ENCODE measurements at places on chromosomes 5 and 9. TPM values are rescaled to one million over a fixed set of nuclear protein-coding genes. Genes with fewer than 3 reads are reported as not detected.

Gene GARIN3
- total RNA-seq = not detected

- H3K4me3 ChIP-seq = no peak overlapping the region
- peaks cover 18% of the 10 kb centered on the region for H3K36me3 ChIP-seq
- H3K27ac ChIP-seq = no peak overlapping the region
- no peaks in the 10 kb centered on the region for H3K27me3 ChIP-seq
- H3K4me1 ChIP-seq = peaks cover 5% of the 10 kb centered on the region
Observed at GRCh38 chr9:94757158-94757557, 30.7 kb downstream of the AOPEP start.

Gene TTC16
- total RNA-seq = 0.12 TPM

DNA sequence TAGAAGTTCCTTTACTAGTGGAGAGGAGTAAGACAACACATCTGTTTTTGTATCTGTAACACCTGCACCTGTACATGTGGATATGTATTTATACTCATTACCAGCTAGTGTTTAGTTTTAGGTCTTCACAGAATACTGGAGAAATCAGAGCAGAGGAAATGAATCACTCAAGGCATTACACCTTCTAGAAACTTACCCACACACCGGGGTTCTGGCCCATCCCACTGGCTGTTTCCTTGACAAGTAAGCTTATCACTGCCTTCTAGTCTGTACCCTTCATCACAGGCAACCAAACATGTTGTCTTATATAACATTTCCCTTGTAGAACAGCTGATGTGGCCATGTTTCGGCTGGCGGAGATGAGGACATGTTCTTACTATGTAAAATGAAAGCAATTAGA lies 76.7 kb downstream of the SVEP1 start:
- no peaks in the 10 kb centered on the region for H3K27me3 ChIP-seq
- H3K27ac ChIP-seq = no peak overlapping the region
- H3K36me3 ChIP-seq = no peaks in the 10 kb centered on the region

Gene PLPP7
- 5.2 TPM for total RNA-seq

DNA sequence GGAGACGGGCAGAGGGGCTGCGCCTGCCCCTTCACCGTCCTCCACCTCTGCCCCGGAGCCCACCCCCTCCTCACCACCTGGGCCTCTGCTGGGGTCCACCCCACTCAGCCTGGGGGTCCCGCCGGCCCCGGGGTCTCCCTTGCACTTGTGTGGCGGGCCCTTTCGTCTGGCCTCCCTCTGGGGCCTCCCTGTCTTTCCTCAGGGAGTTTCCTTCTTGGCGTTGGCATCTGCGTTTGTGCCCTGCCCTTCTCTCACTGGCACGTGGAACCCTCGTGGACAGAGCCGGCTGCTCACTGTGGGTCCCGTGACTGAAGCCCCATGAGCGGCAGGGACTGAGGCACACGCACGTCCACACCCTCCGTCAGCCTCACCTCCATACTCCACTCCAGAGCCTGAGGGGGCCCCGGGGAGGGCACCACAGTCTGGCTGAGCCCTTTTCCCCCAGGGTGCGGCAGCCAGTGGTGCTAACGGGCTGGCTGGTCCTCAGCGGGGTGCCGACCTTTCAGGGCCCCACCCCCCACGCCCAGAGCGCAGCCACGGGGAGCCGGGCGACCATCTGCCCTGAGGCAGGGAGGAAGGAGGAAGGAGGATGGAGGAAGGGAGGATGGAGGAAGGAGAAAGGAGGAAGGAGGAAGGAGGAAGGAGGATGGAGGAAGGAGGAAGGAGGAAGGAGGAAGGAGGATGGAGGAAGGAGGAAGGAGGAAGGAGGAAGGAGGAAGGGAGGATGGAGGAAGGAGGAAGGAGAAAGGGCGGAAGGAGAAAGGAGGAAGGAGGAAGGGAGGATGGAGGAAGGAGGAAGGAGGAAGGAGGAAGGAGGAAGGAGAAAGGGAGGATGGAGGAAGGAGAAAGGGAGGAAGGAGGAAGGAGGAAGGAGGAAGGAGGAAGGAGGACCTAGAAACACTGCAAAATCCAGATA lies 53.0 kb upstream of the NRARP start:
- no peak overlapping the region for H3K27ac ChIP-seq
- no peak overlapping the region for H3K4me3 ChIP-seq
- DNase-seq = no peak
- no peaks in the 10 kb centered on the region for H3K36me3 ChIP-seq

Gene PAEP
- not detected for total RNA-seq

DNA sequence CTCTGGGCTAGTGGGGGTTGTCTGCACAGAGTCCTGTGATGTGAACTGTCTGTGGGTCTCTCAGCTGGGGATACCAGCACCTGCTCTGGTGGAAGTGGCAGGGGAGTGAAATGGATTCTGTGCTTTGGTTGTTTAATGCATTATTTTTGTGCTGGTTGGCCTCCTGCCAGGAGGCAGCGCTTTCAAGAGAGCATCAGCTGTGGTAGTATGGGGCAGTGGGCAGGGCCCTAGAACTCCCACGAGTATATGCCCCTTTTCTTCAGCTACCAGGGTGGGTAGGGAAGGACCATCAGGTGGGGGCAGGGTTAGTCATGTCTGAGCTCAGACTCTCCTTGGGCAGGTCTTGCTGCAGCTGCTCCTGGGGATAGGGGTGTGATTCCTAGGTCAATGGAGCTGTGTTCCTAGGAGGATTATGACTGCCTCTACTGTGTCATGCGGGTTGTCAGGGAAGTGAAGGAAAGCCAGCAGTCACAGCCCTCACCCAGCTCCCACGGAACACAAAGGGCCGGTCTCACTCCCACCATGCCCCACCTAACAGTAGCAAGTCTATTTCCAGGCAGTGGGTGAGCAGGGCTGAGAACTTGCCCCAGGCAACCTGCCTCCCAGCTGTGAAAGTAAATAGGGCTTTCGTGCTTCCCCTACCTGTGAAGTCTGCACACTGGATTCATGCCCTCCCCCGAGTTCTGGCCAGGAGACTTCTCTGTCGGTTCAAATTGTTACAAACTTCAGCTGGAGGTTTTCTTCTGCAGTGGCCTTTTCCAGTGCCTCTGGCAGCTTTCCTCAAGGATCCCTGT lies 25.7 kb upstream of the FAM81B start:
- no peaks in the 10 kb centered on the region for H3K27me3 ChIP-seq
- no peak overlapping the region for H3K4me3 ChIP-seq
- no peaks in the 10 kb centered on the region for H3K36me3 ChIP-seq
- H3K4me1 ChIP-seq = no peaks in the 10 kb centered on the region

Gene LCP2
- total RNA-seq = 0.50 TPM

- DNase-seq = no peak
- peaks cover 50% of the 10 kb centered on the region for H3K36me3 ChIP-seq
- peak overlapping the region; percentile 22 for H3K27ac ChIP-seq
- H3K4me3 ChIP-seq = no peak overlapping the region
- no peaks in the 10 kb centered on the region for H3K4me1 ChIP-seq
- H3K27me3 ChIP-seq = no peaks in the 10 kb centered on the region
Observed at GRCh38 chr5:72234265-72234700, 85.8 kb downstream of the MRPS27 start.

Gene TMEM252
- total RNA-seq = not detected

Gene GNA14
- 10.3 TPM for total RNA-seq

DNA sequence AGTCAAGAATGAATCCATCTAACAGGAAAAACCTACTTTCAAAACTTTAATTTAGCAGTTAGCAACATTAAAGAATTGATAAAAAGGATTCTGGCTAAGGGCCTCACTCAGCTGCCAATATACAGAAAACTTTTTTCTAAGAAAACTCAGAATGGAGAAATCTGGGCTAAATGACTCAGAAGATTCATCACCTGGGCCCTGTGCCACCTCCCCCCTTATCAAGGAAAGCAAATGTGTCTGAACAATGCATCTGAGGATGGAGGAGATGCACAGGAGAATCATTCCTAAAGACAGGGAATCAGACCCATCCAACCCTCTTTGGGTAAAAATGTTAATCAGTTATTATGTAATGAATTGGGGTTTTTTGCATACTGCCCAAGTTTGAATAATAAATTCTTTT lies 592.0 kb upstream of the DMAC1 start:
- H3K36me3 ChIP-seq = no peaks in the 10 kb centered on the region
- no peaks in the 10 kb centered on the region for H3K27me3 ChIP-seq
- no peak for DNase-seq
- no peak overlapping the region for H3K4me3 ChIP-seq
- no peak overlapping the region for H3K27ac ChIP-seq
- H3K4me1 ChIP-seq = no peaks in the 10 kb centered on the region

- no peaks in the 10 kb centered on the region for H3K27me3 ChIP-seq
- H3K4me3 ChIP-seq = no peak overlapping the region
- DNase-seq = no peak
- peaks cover 56% of the 10 kb centered on the region for H3K36me3 ChIP-seq
- H3K27ac ChIP-seq = no peak overlapping the region
- peaks cover 2% of the 10 kb centered on the region for H3K4me1 ChIP-seq
Observed at GRCh38 chr5:75342836-75343235, 5.8 kb downstream of the HMGCR start.

GRCh38 chr9:14236591-14236990 lies 77.3 kb downstream of the NFIB start:
- no peaks in the 10 kb centered on the region for H3K27me3 ChIP-seq
- DNase-seq = no peak

DNA sequence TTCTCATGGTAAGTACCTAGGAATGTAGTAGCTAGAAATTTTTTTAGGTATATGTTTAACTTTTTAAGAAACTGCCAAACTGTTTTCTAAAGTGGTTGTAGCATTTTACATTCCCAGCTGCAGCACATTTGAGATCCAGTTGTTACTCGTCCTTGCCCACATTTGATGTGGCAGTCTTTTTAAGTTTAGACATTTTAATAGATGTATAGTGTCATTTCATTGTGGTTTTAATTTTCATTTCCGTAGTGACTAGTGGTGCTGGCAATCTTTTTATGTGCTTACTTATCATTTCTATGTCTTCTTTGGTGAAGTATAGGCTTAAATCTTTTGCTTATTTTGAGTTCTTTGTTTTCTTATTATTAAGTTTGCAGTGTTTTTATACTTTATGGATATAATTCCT lies 171.6 kb downstream of the GAS1 start:
- no peak overlapping the region for H3K27ac ChIP-seq

GRCh38 chr9:36151316-36152210 lies 15.0 kb downstream of the GLIPR2 start:
- no peaks in the 10 kb centered on the region for H3K27me3 ChIP-seq
- peaks cover 82% of the 10 kb centered on the region for H3K36me3 ChIP-seq
- DNase-seq = no peak
- H3K4me1 ChIP-seq = no peaks in the 10 kb centered on the region
- H3K4me3 ChIP-seq = no peak overlapping the region
- H3K27ac ChIP-seq = no peak overlapping the region

GRCh38 chr9:33458444-33458843 lies 11.1 kb upstream of the AQP3 start:
- peaks cover 27% of the 10 kb centered on the region for H3K36me3 ChIP-seq
- no peak overlapping the region for H3K27ac ChIP-seq
- no peaks in the 10 kb centered on the region for H3K27me3 ChIP-seq
- DNase-seq = peak; percentile 60
- no peak overlapping the region for H3K4me3 ChIP-seq

- DNase-seq = no peak
- peaks cover 4% of the 10 kb centered on the region for H3K4me1 ChIP-seq
- no peaks in the 10 kb centered on the region for H3K27me3 ChIP-seq
- no peak overlapping the region for H3K27ac ChIP-seq
Observed at GRCh38 chr5:167633931-167634341, 657.5 kb upstream of the WWC1 start.

Gene PDLIM4
- 9.0 TPM for total RNA-seq

Gene SHLD3
- total RNA-seq = 2.9 TPM

- no peak overlapping the region for H3K27ac ChIP-seq
- H3K36me3 ChIP-seq = no peaks in the 10 kb centered on the region
- no peaks in the 10 kb centered on the region for H3K4me1 ChIP-seq
- no peaks in the 10 kb centered on the region for H3K27me3 ChIP-seq
Observed at GRCh38 chr5:106827061-106827460, 843.7 kb downstream of the EFNA5 start.

Gene PHF24
- 1.9 TPM for total RNA-seq

DNA sequence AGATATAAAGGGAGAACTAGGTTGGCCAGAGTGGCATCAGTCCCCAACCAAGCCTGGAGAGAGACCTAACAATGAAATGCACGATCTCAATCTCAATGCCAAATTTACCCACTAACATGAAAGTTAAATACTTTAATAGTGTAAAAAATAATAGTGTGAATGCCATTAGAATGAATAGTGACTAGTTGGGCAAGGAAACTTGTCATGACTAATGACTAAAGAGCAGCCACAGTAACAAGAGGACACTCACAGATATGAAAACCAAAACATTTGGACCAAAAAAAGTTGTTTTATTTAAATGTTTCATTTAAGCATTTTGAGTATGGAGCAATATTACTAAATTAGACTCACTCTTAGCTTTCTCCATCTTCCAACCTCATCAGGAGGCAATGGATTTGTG lies 1853.8 kb downstream of the EFNA5 start:
- no peaks in the 10 kb centered on the region for H3K27me3 ChIP-seq
- H3K4me1 ChIP-seq = no peaks in the 10 kb centered on the region
- no peak overlapping the region for H3K27ac ChIP-seq
- H3K4me3 ChIP-seq = no peak overlapping the region

Data from endodermal cell (in vitro differentiated cells).